ENCODE measurements at places on chromosomes 1 and 21. TPM values are rescaled to one million over a fixed set of nuclear protein-coding genes. Genes with fewer than 3 reads are reported as not detected.

DNA sequence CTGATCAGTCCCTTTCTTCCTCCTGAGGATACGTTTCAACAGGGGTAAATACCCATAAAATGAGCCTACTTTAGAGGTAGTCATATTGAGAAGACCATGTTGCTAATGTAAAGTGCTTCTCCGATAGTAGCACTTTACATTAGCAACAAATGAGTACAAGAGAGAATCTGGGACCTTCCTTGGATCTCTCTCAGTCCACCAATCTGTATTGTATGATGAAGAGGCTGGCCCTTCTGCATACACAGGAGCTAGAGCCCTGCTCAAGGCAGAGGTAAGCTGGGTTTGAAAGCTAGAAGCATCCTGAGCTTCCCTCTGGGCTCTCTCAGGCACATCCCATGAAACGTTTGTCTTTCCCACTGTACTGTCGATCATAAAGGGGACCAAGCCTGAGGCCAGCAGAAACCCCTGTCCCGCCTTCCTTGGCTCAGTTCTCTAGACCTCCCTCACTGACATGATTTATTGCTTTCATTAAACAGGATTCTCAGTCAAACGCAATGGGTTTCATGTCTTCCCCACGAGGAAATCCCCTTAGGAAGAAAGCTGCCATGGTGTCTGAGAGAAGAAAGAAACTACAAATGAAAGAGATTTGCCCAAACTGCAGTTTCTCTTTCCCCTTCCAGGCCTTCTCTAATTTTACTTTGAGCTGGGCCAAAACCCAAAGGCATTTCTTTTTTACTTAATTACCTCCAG is 62.8 kb upstream of the BCAR3 start:
- H3K4me1 ChIP-seq, result no peaks in the 10 kb centered on the region
- H3K27ac ChIP-seq, result no peak overlapping the region
- DNase-seq, result no peak
- H3K4me3 ChIP-seq, result no peak overlapping the region

GRCh38 chr1:165544996-165545395 is 1.2 kb downstream of the LRRC52 start:
- no peak overlapping the region for H3K27ac ChIP-seq
- H3K4me1 ChIP-seq, result peaks cover 26% of the 10 kb centered on the region
- DNase-seq, result no peak
- no peak overlapping the region for H3K4me3 ChIP-seq
- no peaks in the 10 kb centered on the region for H3K36me3 ChIP-seq

DNA sequence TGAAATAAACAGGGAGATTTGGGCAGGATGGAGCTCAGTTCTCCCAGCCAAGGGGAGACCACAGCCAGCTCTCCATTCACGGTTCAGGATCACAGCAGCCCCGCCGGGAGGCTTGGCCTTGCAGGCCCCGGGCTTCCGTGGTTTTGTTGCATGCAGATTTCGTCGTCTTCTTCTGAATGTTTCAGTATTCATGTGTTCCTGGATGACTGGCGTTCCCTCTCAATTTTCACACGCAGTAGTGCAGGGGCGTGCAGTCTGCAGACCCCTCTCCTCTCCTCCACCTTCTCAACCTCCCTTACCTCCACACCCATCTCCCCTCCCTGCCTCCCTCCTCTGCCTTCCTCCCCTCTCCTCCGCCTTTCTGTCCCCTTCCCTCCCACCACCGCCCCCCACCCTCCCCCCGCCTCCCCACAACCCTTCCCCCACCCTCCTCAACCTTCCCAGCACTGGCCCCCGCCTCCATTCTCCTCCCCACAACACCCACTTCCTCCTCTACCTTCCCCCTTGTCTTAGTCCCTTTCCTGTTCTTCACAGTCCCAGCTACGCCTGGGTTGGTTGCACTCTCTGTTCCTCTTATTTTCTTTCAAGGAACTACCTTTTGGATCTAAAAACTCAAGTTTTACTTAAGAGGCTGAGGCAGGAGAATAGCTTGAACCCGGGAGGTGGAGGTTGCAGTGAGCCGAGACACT is 8.4 kb upstream of the SLC19A1 start:
- H3K4me3 ChIP-seq, result no peak overlapping the region
- peaks cover 15% of the 10 kb centered on the region for H3K27me3 ChIP-seq
- peak overlapping the region; percentile 52 for H3K27ac ChIP-seq
- no peak for DNase-seq

- H3K27ac ChIP-seq, result peak overlapping the region; percentile 24
- H3K36me3 ChIP-seq, result no peaks in the 10 kb centered on the region
- H3K4me1 ChIP-seq, result no peaks in the 10 kb centered on the region
- H3K27me3 ChIP-seq, result no peaks in the 10 kb centered on the region
- DNase-seq, result peak; percentile 9
Observed at GRCh38 chr1:192986110-192986747, 72.9 kb downstream of the UCHL5 start.

DNA sequence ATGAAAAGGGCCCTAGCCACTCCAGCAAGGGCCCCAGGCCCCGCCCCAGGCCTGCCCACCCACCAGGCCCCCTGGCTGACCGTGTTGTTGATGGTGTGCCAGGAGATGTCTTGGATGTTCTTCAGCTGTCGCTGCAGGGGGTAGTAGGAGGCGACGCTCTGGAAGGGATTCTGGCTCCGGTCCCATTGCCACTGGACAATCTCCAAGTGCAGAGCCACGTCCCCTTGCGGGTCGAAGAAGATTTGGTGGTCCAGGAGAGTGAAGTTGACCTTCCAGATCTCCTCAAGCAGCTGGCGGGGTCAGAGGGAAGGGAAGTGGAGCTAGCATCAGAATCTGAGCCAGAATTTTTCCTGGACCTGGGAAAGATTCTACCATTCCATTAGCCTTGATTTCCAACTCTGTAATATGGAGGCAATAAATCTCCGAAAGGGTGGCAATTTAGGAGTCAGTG is 10.2 kb downstream of the TAS1R2 start:
- no peak overlapping the region for H3K4me3 ChIP-seq
- peak; percentile 70 for DNase-seq
- H3K27ac ChIP-seq, result no peak overlapping the region
- H3K27me3 ChIP-seq, result peaks cover 41% of the 10 kb centered on the region

- H3K27me3 ChIP-seq, result no peaks in the 10 kb centered on the region
- DNase-seq, result no peak
Observed at GRCh38 chr1:243980071-243980470, 71.0 kb upstream of the ZBTB18 start.

- no peaks in the 10 kb centered on the region for H3K27me3 ChIP-seq
- DNase-seq, result no peak
- no peak overlapping the region for H3K27ac ChIP-seq
- H3K4me1 ChIP-seq, result no peaks in the 10 kb centered on the region
Observed at GRCh38 chr1:62325081-62325480, 5.8 kb upstream of the KANK4 start.

- H3K27ac ChIP-seq, result no peak overlapping the region
- H3K36me3 ChIP-seq, result no peaks in the 10 kb centered on the region
- DNase-seq, result no peak
- H3K4me1 ChIP-seq, result no peaks in the 10 kb centered on the region
- no peaks in the 10 kb centered on the region for H3K27me3 ChIP-seq
- H3K4me3 ChIP-seq, result no peak overlapping the region
Observed at GRCh38 chr1:72946903-72947499, 664.7 kb upstream of the NEGR1 start.

Gene COL16A1
- 118 TPM for total RNA-seq

Gene SARS1
- total RNA-seq, result 127 TPM

DNA sequence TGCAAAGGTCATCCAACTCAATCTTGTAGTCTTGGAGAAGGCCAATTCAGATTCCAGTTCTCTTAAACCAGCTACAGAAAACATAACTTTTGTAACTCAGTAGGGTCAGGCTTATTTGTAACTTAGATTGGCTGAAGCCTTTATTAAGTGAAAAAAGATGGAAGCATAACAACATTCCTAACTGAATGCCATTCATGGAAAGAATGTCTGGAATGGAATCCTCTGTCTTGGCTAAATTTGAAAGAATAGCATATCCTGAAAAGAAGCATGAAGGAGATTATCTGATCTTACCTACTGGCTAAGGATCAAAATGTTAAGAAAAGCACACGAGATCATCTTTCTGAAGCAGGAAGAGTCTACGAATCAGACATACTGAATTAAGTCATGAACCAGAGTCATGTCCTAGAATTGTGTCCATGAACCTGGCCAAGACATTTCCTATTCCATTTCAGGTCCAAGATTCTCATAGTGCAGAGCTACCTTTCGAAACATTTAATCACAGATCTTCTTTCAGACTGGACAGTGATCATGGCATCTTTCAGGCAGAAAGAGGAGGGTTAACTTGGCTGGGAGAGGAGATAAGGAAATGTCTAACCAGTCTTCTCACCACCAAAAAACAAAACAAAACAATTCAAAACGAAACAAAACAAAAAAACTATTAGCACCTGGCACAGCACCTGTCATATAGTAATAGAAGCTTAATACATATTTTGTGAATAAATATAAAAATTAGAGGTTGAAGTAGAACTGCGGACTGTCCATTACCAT is 75.6 kb downstream of the XCL2 start:
- DNase-seq, result no peak
- H3K4me1 ChIP-seq, result peaks cover 45% of the 10 kb centered on the region
- no peak overlapping the region for H3K27ac ChIP-seq
- H3K27me3 ChIP-seq, result no peaks in the 10 kb centered on the region

GRCh38 chr21:34970167-34970500 is 79.0 kb downstream of the RUNX1 start:
- no peaks in the 10 kb centered on the region for H3K27me3 ChIP-seq
- H3K36me3 ChIP-seq, result no peaks in the 10 kb centered on the region
- no peaks in the 10 kb centered on the region for H3K4me1 ChIP-seq
- H3K27ac ChIP-seq, result no peak overlapping the region
- H3K4me3 ChIP-seq, result no peak overlapping the region

GRCh38 chr21:27480841-27481261 is 514.0 kb upstream of the ADAMTS5 start:
- no peaks in the 10 kb centered on the region for H3K27me3 ChIP-seq
- peak; percentile 57 for DNase-seq
- no peaks in the 10 kb centered on the region for H3K36me3 ChIP-seq
- no peak overlapping the region for H3K27ac ChIP-seq
- H3K4me1 ChIP-seq, result no peaks in the 10 kb centered on the region
- H3K4me3 ChIP-seq, result no peak overlapping the region

Gene B3GALT6
- 13.8 TPM for total RNA-seq

DNA sequence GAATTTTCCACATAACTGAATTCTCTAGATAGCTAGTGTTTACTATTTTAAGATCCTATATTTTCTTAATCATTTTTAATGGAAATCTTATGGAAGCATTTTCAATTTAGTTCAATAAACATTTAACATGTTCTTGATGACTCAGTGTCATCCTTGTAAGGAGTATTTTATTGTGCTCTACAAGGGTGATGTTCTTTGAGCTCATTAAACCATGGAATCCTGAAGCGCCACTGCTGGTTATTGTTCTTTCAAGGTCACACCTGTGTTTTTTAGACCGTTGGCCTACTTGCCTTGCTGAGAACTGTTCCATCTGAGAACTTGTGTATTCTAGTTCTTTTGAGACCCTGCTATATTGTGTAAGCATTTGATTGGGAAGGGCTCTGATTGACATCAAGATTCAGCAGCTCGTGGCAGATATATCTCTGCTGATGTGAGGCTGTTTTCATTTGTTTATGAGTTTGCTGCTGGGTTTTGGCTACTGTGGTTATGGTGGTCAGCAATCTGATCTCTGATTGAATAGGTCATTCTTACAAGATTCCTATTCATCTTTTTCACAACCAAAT is 132.0 kb downstream of the GIPC2 start:
- no peak overlapping the region for H3K27ac ChIP-seq
- H3K4me3 ChIP-seq, result no peak overlapping the region
- no peak for DNase-seq
- H3K36me3 ChIP-seq, result no peaks in the 10 kb centered on the region
- H3K27me3 ChIP-seq, result no peaks in the 10 kb centered on the region

- H3K27me3 ChIP-seq, result no peaks in the 10 kb centered on the region
- H3K27ac ChIP-seq, result no peak overlapping the region
- no peak overlapping the region for H3K4me3 ChIP-seq
- no peaks in the 10 kb centered on the region for H3K36me3 ChIP-seq
- no peak for DNase-seq
Observed at GRCh38 chr1:59294423-59294822, 2.5 kb upstream of the FGGY start.

Gene GFI1
- total RNA-seq, result 1.2 TPM

DNA sequence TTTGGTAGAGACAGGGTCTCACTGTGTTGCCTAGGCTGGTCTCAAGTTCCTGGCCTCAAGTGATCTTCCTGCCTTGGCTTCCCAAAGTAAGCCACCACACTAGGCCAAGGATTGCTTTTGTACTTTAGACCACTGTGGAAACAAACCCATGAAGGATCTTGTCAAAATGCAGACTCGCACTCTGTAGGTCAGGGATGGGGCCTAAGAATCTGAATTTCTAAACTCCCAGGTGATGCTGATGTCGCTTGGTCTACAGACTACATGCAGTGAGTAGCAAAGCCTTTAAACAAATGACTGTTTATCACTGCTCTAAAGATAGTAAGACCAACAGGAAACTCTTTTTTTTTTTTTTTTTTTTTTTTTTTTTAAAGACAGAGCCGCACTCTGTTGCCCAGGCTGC is 54.1 kb upstream of the MUTYH start:
- peaks cover 26% of the 10 kb centered on the region for H3K4me1 ChIP-seq
- H3K4me3 ChIP-seq, result no peak overlapping the region
- peak overlapping the region; percentile 63 for H3K27ac ChIP-seq
- H3K27me3 ChIP-seq, result no peaks in the 10 kb centered on the region
- no peak for DNase-seq

GRCh38 chr1:109425391-109426280 is 612 bp downstream of the PSMA5 start:
- peak; percentile 61 for DNase-seq
- peak overlapping the region; percentile 91 for H3K4me3 ChIP-seq
- H3K36me3 ChIP-seq, result peaks cover 12% of the 10 kb centered on the region
- peaks cover 50% of the 10 kb centered on the region for H3K4me1 ChIP-seq

DNA sequence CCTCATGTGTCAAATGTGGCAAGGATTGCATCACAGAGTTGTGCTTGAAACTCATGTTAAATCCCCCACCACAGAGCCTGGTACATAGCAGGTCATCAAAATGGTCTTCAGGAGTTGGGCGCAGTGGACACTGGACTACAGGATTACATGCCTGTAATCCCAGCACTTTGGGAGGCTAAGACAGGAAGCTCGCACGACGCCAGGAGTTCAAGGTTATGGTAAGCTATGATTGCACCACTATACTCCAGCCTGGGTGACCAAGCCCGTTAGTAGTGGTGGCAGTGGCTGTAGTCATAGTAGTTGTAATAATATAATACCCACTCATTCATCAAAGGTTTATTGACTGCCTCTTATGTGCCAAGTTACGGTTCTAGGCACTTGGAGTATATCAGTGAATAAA is 123.4 kb upstream of the IRF2BP2 start:
- H3K4me3 ChIP-seq, result no peak overlapping the region
- H3K36me3 ChIP-seq, result no peaks in the 10 kb centered on the region

- H3K27me3 ChIP-seq, result no peaks in the 10 kb centered on the region
- peak overlapping the region; percentile 49 for H3K27ac ChIP-seq
- H3K36me3 ChIP-seq, result no peaks in the 10 kb centered on the region
Observed at GRCh38 chr1:10522322-10522860, 47.6 kb downstream of the PEX14 start.

- H3K4me3 ChIP-seq, result no peak overlapping the region
- no peak overlapping the region for H3K27ac ChIP-seq
- no peaks in the 10 kb centered on the region for H3K27me3 ChIP-seq
- H3K4me1 ChIP-seq, result no peaks in the 10 kb centered on the region
- no peaks in the 10 kb centered on the region for H3K36me3 ChIP-seq
Observed at GRCh38 chr1:199688133-199688676, 339.3 kb upstream of the NR5A2 start.

Gene OR6P1
- total RNA-seq, result not detected

GRCh38 chr1:200437556-200438203 is 27.8 kb upstream of the ZNF281 start:
- H3K27ac ChIP-seq, result no peak overlapping the region
- H3K4me3 ChIP-seq, result peak overlapping the region; percentile 1
- no peaks in the 10 kb centered on the region for H3K36me3 ChIP-seq
- no peaks in the 10 kb centered on the region for H3K27me3 ChIP-seq

Gene CENPS
- total RNA-seq, result 5.9 TPM
